ENCODE measurements at places on chromosomes 7 and 10.

- no peak for DNase-seq
Measured at GRCh38 chr10:67296926-67297325, 371.1 kb downstream of the LRRTM3 start.

DNA sequence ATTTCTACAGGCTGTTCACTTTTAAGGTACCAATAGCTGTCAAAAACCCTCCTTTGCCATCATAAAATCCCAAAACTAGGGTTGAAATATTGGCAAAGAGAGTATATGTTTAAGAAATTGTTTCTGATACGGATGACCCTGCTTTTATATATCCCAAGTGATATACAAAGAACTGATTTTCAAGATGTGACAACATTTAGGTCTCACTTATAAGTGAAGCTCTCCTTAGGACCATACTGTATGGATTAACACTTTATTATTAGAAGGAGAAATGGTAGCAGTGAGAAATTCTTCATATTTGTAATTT is 11.0 kb upstream of the CRPPA start:
- DNase-seq = no peak

DNA sequence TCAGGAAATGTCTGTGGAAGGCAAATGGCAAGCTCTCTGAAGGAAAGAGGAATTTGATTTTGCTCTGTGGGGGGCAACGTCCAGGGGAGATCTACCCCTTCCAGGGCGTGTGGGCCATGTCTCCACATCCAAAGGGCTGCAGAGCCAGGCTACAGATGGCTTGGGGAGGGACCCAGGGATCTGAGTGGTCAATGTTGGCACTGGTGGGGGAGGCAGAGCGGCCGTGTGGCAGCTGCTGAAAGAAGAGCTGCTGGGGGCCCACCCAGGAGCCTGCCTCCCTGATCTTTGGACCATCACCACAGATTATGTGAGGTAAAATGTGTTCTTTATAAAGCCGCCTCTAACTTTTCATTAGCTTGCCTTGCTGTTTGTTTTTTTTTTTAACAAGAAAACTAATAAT is 144.1 kb downstream of the HERPUD2 start:
- no peak for DNase-seq

- no peak for DNase-seq
Measured at GRCh38 chr7:125218076-125218475, 288.5 kb upstream of the POT1 start.

DNA sequence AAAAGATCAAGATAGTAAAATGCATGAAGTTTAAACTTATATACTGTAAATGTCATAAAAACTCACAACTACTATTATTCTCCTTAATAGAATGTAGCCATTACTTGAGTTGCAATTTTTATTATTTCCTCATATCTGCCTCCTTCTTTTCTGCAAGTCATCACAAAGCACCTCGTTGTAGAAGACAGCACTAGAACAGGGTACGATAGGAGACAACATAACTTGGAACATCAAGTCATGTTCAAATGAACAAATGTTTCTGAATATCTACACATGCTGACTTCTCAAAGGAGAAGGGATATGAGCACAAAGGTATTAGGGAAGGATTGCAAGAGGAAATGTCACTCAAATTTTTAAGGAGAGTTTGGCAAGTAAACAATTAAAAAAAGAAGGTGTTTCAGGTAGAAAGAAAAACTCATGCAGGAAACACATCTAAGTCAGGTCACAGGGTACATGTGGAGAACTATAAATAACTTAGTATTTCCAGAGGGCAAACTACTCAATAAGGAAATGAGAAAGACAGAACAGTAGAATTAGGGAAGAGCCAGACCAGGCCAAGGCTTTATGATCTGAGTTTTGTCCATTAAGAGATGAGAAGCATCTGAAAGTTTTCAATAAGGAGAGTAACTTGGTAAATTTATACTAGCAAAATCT is 186.7 kb downstream of the CRPPA start:
- no peak for DNase-seq

DNA sequence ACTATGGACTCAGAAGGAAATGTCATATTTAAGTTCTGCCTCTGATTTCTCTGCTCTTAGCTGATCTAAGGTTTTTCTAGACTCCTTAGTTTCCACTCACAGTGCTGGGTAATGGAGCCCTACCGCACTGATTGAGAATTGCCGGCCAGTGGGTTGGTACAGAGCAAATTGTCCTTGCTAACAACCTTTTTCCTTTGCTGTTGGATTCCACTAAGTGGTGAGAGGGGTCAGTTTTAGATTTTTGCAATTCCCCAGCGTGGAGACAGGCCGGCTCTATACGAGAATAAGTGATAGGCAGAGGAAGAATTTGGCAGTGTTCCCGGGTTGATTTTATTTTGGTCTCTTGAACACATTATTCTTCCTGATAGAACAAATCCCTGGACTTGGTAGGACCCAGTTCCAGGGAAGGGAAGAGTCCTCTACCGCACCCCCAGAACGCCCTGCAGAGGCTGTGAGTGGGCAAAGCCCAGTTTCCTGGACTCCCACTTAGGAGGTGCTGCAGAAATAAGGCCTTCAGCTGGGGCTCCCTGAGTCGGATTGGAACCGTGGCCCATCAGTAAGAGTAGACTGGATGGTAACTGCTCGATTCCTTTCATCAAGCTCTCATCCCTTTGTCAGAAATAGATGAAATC is 3.0 kb upstream of the NRP1 start:
- DNase-seq = peak; percentile 54

GRCh38 chr7:134660242-134660785 is 13.7 kb downstream of the BPGM start:
- DNase-seq = no peak

GRCh38 chr7:156907656-156908055 is 14.7 kb upstream of the LMBR1 start:
- DNase-seq = no peak

DNA sequence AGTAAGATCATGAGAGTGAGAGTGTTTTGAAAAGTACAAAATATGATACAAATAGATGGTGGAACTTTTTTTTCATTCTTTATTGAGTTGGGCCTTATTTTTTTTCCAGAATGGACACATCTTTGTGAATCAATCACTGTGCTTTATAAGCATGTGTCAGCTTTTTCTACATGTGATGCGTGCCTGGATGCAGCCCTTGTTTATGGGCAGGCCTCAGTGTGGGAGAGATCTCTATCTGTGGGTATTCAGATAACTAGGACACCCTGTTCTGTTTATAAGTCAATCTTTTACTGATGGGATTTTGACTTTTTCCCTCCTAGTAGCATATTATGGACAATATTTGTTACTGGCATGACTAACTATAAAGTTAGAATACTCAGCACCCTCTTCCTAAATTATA is 42.9 kb upstream of the IKZF1 start:
- no peak for DNase-seq

DNA sequence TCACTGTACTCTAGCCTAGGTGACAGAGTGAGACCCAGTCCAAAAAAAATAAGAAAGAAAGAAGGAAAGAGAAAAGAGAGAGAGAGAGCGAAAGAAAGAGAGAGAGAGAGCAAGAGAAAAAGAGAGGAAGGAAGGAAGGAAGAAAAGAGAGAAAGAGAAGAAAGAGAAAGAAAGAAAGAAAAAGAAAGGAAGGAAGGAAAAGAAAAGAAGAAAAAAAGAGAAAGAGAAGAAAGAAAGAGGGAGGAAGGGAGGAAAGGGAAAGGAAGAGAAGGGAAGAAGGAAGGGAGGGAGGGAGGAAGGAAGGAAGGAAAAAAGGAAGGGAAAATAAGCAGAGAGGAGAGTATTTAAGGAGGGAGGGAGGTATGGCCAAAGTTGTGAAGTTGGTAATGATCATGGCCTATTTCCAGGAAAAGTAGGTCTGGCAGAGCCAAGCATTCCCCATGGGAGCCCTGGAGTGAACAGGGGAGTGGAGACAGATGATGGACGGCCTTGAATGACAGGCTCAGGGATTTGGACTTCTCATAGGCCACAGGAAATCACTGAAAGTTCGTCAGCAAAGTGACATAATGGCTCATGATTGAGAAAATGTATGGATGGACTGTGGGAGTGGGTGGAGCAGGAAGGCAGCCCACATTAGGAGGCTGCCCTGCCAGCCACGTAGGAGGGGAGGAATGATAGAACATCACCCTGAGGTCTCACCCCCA is 44.8 kb upstream of the CUX1 start:
- no peak for DNase-seq

DNA sequence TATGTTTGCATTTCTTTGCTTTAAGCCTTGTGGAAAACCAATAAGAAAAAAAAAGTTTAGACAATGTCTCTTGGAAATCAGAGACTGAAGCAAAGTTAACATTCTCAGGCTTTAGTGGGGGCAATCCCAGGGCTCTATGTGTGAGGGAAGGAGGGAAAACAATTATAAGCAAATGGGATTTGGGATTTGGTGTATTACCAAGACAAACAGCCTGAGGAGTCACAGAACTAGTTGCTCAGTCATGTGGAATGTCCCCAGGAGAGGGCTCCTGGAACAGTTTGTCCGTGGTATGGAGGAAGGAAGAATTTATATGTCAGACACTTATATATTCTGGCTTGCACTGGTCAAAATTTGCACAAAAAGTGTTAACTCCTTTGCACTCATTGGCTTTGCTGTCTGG is 562.9 kb upstream of the TPK1 start:
- DNase-seq = peak; percentile 28

DNA sequence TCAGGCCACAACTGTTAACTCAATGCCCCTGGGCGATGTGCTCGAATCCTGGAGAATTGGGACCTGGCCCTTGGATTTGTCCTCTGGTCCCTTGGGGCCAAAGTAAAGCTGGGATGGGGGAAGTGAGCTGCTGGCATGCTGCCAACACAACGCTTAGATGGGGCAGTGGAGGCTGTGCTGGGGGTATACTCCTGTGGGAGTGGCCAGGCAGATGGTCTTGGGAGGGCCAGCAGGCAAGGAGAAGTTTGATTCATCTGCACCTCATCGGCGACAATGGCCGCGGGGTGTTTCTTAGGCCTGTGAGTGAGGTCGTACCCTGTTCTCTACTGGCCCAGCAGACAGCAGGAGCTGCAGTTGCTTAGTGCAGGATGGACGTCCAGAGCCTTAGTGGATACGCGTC is 139.0 kb upstream of the MTPN start:
- no peak for DNase-seq

DNA sequence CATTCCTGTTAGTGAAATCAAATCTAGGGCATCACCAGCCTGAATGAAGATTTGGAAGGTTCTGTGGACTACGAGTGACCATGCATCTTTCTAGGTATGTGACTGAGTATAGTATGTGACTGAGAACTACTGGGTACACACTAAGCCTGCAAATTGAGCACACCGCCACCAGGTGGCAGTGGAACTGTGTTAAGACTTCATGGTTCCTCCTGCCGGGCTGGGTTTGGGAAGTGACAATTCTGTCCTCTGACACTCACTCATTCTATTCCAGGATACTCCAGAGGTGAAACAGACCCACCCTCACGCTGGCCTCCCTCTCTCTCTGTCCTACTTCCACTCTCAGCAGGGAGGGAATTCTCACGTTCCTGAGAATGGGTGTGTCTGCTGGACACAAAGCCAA is 84.0 kb upstream of the TMEM248 start:
- no peak for DNase-seq

DNA sequence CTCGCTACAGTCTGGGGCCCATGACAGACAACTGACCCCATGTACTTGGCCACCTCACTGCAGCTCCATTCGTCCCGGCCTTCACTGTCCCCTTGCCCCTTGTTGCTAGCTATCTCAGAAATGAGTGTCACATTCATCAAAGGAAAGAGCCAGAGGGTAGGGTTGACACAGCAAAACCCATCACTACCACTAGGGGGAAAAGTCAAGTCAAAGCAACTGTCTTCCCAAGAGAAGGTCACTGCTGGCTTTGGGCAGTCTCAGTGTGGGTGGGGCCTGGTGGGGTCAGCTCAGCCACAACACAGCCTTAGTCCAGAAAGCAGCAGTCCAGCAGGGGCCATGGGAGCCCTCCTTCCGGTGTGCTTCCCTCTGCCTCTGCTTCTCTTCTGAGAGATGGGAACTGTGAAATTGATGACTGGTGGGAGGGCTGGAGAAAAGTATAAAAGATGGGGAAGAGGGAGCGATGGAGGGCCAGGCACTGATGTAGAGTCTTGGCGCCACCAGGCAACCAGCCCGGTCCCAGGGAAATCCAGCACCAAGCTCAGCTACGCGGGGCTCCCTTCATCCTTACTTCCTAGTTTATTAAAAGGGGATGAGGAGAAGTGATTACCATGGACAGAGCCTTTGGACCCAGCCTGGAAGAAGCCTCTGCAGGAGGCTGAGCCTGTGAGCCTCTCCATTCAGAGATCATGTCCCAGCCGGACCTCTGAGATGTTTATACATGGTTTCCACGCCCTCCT is 58.0 kb downstream of the PLXNA4 start:
- no peak for DNase-seq

DNA sequence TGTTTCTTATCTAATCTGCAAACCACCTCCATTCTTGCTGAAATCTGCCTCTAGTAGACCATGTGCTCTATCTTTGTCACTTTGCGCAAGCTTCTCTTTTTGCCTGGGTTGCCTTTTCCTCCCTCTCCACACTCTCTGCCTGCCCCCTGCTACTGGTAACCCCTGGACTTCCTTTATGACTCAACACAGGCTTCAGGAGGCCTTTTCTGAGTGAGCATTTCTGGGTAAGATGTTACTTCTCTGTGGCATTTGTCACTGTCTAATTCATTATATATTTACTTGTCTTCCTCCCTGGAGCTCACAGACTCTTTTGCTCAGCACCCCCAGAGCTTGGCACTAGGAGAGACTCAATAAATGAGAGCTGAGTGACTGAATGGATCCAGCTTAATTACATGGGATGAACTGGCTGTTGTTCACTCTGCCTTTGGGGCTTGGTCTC is 8.4 kb downstream of the GOLGA7B start:
- no peak for DNase-seq

DNA sequence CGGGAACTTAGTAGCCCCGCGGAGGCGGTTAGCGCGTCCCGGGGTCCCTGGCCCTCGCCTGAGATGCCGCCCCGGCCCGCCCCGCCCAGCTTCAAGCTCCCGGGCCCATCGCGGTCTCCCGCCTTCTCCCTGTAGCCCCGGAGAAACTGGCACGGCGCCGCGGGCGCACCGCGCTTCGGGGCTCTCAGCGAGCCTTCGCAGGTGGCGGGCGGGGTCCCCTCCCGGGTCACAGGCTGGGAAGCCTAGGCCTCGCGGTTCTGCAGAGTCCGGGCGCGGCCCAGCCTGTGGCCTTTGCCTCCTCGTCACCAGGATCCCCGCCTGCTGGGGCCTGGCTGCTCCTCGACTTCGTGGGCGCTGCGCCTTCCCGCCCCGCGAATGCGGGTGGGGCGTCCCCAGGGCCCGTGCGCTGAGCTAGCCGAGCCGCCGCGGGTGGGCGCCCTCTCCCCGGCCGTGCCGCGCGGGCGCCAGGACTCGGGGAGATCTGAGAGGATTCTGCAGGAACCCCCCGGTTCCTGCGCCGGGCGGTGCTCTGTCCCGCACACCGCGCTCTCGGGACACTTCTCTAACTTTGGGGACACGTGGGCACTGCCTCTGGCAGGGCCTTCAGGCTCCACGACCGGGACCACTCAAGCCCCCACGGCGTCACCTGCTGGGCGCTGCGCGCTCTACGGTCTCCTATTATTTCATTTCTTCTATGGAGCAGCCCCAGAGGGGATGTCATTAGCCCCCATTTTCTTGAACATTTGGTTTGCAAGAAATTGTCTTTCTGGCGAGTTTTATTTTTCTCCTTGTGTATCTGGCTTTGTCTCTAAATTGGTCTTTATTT is 682 bp upstream of the RGS10 start:
- peak; percentile 78 for DNase-seq

- no peak for DNase-seq
Measured at GRCh38 chr10:29532256-29532878, 102.4 kb downstream of the SVIL start.
